Fibroblast of skin of back (primary cell): ENCODE measurements at places on chromosomes 6 and 20.

DNA sequence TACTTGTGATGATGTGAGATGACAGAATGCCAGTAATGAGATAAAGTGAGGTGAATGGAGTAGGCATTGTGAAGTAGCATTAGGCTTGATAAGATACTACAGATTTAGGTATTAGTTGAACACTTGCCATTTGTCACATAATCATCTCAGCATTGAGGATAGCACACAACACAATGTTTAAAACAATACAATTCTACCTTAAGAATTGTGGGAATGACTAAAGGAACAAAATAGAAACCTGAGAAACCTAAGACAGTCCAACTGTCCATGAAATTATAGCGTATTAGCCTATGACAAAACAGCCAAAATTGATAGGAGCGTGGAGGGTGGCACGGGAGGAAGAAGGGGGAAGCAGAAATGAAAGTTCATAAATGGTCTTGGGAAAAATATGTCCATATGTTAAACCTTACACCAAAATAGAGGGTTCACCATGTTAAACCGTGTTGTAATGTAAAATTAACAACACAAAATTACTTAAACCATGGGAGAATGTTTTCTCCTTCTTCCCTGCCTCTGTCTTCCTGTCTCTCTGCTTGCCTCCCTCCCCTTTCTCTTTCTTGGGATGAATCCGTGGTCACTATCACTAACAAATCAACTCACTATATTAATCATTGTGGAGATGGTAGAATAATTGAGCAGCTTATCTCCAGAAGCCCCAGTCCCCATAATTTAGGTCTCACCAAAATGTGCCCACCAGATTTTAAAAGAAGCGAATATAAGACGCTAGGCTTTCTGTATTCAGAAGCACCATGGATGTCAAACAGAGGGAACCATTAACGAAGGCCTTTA, 33.0 kb upstream of the HFE start:
- DNase-seq = peak; percentile 22

DNA sequence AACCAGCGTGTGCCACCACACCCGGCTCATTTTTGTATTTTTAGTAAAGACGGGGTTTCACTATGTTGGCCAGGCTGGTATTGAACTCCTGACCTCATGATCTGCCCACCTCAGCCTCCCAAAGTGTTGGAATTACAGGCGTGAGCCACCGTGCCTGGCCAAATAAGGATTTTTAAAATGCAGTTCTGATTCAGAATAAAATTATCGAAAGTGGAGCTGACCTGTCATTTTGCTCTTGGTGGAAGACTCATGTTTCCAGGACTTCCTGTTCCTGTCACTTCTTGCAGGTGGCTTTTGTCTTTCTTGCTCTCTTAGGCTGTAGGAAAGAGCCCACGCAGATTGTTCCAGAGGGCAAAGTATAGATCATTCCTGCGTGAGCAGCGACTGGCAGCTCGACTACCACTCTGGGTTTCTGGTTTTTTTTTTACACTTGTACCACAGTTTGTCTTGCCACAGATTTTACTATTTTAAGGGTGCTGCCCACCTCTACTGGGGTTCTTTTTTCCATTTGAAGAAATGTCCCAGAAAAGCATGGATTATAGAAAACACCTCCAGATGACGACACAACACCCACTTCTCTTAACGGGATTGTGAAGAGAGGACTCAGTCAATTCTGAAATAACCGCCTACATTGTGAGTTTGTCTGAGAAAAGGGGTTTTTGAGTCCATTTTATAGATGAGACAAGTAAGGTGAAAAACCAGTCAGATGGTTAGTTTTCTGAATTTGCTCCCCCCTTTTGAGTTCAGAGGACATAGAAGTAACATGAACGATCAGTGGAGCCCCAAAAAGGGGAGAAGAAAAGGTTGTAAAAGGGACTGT, 7.5 kb downstream of the JARID2 start:
- DNase-seq = no peak

GRCh38 chr6:106117579-106117978, 31.4 kb downstream of the PRDM1 start:
- no peak for DNase-seq

DNA sequence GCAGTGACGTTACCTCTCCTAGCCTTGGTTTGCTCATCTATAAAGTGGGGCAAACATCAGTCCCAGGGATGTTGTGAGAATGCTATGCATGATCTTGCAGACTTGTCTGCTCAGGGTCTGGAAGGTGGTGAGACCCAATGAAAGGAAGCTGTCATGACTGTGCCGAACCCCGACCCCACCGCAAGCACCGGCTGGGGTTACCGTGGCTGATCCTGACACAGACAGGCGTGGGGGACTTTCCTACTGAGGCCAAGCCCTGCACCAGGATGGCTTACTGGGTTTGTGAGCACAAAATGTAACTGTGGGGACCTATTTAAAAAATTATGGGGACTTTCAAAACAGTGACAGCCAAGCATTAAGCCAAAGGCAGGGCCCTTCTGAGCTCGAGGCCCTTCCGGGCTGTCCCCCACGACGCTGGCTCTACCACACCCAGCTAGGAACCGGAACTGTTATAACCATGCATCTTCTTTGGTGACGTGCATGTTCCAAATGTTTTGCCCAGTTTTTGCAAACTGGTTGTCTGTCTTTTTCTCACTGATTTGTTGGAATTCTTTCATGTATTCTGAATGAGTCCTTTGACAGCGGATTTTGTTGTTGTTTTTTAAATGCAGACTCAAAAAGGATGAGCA, 76.6 kb upstream of the PMEPA1 start:
- no peak for DNase-seq

GRCh38 chr20:47311211-47311610, 45.3 kb downstream of the ZMYND8 start:
- DNase-seq = no peak

DNA sequence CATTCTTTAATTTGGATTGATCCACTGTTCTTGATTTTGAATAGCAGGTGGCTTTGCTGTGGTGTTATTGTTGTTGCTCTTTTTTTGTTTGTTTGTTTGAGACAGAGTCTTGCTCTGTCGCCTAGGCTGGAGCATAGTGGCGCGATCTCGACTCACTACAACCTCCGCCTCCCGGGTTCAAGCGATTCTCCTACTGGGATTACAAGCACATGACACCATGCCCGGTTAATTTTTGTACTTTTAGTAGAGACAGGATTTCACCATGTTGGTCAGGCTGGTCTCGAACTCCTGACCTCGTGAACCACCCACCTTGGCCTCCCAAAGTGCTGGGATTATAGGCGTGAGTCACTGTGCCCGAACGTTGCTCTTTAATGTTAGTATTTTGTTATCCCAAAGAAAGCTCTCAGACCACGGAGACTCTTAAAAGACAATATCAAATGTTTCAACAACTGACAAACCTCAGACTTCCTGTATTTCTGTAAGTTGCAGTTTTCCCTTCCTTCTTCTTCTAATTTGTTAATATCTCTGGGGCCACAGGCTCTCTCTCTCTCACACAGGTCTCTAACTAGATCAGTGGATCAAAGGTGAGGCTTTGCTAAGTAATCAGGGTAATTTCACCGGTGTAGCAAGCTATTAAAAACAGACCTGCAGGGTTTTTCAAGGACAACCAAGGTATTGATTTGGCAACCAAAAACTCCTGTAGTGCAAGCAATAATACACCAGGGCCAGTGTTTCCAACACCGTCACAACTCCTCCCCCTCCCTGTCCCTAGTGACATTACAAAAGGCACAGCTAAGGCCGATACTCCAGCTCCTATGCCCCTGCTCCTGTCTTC, 48.8 kb upstream of the ZNF217 start:
- DNase-seq = peak; percentile 74

- peak; percentile 37 for DNase-seq
Observed at GRCh38 chr6:138520463-138520862, 21.2 kb upstream of the NHSL1 start.

GRCh38 chr6:128280960-128281359, 239.4 kb downstream of the PTPRK start:
- no peak for DNase-seq

- DNase-seq = peak; percentile 61
Observed at GRCh38 chr20:18719426-18719825, 94.2 kb upstream of the SCP2D1 start.
